ENCODE measurements at places on chromosomes 11 and 22.

DNA sequence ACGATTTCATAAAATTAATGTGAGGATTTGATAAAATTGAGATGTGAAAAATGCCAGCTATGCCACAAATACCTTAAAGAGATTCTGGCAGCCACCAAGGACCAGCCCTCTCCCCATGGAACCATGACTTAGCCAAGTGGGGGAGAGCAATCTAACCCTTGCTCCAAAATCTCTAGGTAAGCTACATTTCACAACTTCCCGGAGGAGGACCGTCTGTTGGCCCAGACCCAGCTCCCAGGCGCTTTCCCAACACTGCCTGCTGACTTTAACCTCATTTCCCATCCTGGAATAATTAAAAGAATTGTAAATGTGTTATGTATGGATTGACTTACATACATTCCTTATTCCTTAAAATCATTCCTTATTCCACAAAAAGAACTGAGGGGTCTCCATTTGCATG lies 47.5 kb upstream of the TENM4 start:
- DNase-seq = no peak

DNA sequence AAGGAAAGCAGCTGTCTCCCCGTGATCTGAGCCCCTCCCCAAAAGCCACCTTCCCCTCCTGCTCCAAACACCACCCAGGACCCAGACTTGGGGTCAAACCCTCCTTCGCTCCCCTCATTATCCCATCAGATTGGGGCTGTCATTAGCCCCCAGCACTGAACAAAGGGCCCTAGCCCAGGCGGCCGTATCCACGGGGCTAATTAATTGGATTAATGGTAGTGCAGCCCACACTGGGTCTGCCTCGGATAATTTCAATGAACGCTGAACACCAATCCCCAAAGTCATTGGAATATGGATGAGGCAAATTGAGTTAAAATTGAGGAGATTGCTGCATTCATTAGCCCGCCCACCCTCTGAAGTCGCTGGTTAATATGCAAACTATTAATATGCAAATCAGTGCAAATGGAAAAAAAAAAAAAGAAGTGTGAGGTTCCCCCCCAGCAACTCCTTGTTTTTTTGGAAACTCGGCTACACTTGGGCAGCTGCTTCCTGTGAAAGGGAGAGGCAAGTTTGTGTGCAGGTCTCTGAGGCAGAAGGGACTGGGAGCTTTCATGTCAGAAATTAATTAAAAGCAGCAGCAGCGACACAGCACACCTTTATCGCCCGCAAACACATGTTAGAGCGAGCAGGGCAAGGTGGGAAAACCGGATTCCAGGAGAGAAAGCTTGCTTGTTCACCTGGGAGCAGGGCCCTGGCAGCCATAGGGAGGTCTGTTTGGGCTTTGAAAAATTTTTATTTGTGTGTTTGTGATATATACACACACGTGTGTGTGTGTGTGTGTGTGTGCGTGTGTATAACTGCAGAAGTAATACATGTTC lies 517.8 kb downstream of the MIAT start:
- DNase-seq = no peak

DNA sequence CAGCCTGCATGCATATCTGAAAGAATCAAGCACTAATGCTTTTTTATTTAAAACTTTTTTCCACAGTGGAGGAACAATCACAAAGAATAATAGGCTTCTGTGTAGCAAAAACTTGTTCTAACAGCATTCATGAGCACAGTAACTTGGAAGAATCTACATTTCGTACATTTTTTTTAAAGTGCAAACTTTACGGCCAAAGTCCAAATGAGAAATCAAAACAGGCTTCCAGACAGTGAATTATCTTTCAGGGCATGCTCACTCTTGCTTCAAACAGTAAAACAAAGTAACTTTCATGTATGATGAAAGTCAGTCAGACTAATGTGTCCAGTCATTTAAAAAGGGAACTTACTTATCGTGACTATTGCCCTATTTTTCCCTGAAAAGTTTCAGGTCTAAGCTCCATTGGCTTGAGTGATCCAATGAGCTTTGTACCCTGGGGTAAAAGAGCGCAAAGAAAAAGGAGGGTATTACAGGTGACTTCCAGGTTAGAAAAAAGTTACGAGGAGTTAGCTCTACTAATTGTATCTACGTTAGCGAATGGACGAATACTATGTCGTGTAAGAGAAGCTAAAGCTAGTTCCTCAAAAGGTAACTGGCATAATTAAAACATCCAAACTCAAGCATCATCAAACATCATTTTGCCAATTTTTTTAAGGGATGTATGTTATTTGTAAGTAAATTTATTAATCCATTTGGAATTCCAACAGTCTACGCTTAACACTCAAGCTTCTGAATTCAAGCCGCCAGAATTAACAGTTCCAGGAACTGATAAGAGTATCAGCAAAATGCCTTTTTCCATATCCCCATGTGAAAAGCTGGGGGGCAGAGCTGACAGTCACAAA lies 1.7 kb downstream of the PICALM start:
- DNase-seq = no peak

GRCh38 chr11:120867024-120867423 lies 156.9 kb upstream of the TBCEL start:
- no peak for DNase-seq

DNA sequence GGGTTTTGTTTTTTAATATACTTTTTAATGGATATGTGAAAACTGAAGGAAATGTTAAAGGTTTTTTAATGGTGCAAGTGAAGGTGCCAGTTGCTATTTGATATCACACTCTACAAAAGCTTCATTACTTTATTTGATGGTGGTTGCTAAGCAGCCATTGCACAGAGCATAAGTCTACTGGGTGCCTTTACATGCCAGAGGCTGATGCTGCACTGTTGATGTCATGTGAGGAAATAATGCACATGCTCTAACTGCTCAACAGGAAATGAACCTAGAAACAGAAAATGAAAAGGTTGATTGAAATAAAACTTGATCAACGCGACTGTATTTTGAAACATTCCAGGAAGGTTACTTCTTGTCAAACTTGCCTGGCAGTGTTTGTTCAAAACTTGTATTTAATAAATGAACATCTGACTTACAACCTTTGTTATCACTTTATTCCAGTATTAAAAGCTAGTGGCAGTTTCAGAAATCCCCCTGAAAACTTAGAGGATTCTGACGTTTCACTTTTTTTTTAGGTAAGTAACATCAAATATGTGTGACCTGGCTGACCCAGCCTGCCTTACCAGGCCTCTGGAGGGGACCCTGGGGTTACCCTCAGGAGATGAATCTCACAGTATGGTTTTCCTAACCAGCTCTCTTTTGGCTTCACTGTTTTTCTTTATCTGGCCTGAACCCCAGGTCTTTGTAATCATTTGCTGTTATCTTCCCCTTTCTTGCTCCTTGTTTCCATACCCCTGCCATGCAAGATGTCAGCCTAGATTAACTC lies 2.4 kb upstream of the ATP5MG start:
- no peak for DNase-seq

GRCh38 chr11:108199446-108200321 lies 22.8 kb downstream of the NPAT start:
- no peak for DNase-seq

DNA sequence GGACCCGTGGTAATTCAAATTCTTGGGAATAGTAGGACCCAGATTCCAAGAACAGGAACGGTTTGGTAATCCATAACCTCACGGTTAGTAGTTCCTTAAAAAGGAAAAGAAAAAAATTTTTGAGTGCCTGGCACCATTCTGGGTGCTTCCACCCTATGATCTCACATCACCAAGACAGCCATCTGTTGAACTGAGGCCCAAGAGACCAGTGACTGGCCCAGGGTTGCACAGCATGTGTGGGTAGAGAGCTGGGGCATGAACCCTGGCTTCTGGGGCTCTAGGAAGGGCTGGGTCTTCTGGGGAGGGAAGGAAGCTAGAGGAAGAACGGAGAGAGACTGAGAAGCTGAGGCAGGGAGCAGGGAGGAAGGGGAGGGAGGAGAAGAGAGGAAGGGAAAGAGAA lies 4.7 kb upstream of the SPI1 start:
- DNase-seq = no peak

- no peak for DNase-seq
These were observed 9.1 kb upstream of the P4HA3 start for GRCh38 chr11:74320538-74320937.

DNA sequence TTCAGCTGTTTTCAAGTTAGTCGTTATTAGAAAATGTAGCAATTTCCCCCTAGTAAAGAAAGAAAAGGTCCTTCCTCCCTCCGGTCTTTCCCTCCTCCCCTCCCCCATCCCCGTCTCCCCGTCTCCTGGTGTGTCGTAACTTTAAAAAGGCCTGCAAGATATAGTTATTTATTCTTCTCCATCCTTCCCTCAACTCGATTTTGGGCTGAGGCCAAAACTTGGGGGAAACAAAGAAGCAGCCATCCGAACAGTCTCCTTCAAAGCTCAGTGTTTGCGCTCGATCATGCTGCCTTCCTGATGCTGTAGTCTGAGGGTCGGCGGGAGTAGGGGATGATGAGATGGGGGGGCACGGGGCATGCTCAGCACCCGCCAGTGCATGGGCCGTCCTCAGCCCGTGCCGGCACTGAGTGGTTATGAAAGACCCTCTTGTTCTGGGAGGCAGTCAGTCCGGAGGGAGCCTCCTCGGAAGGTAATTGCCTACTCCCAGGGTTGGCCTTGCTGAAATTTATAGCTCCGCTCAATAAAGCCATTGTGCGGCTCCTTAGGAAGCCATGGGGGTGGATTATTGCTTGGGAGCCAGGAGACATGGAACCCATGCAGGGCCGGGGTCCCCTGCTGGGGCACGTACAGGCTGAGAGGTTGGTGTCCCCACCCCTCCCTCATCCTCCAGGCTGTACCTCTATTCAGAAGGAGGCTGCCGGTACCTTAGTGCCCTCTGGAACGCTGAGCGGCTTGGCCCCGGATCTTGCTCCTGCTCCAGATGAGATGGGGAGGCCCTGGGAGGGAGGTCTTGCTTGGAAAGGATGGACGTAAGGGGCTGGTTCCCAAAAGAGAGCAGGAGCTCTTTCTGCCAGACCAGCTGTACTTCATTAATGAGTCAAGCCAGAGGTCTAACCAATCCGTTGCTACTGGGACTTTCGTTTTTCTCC lies 212.7 kb upstream of the CADM1 start:
- no peak for DNase-seq

GRCh38 chr11:56883371-56883987 lies 105.2 kb upstream of the OR5AK2 start:
- DNase-seq = no peak

DNA sequence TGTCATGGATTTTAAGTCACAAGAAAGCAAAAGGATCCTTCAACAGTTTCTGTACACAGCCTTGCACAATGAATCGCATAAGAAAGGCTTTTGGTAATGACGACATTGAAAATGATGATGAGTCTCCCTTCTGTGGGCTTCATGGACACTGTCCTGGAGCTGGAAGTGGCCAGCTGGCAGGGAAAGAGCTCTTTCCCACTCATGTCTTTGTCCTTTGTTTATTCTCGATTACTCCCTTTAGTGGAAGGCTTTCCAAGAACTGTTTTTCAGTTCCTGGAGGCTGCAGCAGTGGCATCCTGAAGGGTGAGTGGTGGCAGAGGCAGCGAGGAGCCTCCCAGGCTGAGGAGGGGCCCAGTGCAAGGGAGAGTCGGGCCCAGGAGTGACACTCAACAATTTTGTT lies 505.2 kb downstream of the NTM start:
- DNase-seq = no peak

All from DMS 273 treated with DMSO at 0.1 percent for 48 hours (cell line).